ENCODE measurements at places on chromosomes 13 and 19. TPM values are rescaled to one million over a fixed set of nuclear protein-coding genes. Genes with fewer than 3 reads are reported as not detected.

DNA sequence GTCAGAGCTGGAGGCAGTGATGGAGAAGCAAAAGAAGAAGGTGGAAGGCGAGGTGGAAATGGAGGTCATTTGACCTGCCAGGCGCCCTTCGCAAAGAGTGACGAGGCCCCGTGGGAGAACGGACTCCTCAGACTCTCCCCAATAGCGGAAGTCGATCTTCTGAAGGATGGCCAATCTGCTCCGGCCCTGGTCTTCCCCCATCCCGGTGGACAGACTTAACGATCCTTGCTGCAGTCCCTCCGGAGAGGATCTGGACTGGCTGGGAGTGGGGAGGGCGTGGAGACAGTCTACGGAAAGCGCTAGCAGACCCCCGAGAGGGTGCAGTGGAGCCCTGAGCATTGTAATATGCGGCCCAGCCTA, 11.9 kb downstream of the EPS8L1 start:
- DNase-seq = no peak

GRCh38 chr13:106917024-106917571, 349.2 kb upstream of the ARGLU1 start:
- peak; percentile 68 for DNase-seq

The ZNF418 gene
- polyA plus RNA-seq = 8.2 TPM

The SYCN gene
- not detected for polyA plus RNA-seq

GRCh38 chr13:20198781-20199180, 6.0 kb upstream of the GJB2 start:
- no peak for DNase-seq

DNA sequence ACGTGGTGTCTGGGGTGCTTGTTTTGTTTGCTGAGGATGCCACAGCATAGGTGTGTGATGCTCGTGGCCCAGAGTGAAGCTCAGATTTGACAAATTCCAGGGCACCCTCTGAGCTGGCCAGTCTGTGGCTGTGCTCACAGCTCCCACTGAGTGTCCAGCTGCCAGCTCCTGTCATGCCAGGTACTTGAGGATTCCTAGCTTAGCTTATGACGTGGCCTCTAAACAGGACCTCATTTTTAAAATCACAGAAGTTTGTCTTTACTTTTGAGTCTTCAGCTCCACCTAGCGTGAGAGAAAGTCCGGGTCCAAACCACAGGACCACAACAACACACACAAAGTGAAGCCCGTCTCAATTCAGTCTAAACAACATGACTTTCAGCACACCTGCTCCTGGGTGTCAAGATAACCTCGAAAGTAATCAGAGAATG, 117.3 kb downstream of the RAB20 start:
- DNase-seq = no peak

DNA sequence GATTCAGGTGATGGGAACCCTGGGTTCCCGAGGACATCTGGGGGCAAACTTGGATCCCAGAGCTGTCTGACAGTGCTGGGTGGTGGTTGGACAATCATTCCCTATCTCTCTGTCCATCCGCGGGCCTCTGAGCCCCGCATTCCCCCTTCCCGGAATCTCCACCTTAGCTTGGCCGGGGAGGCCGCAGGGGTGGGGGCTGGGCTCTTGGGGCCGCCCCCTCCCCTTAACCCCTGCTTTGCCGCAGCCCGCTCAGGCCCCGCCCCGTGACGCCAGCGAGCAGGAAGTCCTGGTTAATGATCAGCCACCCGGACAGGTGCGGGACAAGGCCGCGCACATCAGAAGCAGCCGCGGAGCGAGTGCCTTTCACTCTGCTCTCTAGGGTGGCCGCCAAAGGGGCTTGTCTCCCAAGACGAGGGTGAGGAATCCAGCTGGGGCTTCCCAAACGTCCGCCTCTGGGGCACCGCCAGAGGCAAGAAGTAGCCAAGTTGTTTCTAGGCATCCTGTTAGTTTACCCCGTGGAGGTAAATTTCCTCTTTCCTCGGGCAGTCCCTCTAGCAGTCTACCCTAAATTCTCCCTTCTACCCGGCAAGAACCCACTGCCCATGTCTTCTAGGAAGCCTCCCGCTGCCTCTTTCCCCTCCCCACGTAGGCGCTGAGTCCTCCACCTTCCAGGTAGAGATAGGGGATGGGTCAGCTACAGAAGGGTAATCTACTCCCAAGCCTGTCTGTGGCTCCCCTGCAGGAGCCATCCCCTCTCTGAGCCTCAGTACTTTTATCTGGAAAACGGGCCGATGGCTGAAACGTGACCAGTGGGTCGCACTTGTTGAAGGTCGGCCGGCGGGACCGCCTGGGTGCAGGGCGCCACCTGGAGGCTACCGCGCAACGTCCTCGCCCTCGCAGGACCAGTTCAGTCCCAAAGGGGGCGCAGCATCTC, 3.0 kb downstream of the IRF2BP1 start:
- DNase-seq = peak; percentile 94

The LILRB2 gene
- 1.9 TPM for polyA plus RNA-seq

GRCh38 chr13:35957996-35958395, 173.2 kb downstream of the DCLK1 start:
- no peak for DNase-seq

- peak; percentile 67 for DNase-seq
Measured at GRCh38 chr13:35630551-35631275, 154.2 kb upstream of the MAB21L1 start.

DNA sequence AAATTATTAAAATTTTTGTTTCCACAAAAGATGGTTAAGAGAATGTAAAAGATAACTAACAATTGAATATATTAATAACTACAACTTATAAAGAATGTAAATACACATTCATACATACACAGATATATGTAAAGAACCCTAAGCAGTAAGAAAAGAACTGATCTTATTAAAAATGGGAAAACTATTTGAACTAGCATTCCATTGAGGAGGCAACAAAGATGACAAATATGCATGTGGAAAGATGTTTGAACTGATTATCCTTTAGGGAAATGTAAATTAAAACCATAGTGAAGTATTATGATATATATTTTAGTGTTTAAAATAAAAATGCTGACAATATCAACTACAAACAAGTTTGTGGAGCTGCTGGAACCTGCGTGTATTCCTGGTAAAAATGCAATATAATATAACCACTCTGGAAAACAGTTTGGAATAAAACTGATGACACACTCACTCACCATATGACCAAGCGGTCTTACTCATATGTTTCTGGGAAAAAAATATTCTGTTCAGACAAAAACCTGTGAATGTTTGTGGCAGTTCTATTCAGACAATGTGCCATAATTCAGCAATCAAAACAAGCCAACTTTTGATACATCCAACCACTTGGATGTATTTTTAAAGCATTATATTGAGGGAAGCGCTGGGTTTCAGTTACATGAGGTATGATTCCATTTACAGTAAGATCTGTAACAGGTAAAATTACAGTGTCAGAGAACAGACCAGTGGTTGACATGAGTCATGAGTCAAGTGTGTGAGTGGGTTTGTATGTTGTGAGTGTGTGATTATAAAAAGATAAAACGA, 694.4 kb upstream of the SLITRK5 start:
- no peak for DNase-seq

DNA sequence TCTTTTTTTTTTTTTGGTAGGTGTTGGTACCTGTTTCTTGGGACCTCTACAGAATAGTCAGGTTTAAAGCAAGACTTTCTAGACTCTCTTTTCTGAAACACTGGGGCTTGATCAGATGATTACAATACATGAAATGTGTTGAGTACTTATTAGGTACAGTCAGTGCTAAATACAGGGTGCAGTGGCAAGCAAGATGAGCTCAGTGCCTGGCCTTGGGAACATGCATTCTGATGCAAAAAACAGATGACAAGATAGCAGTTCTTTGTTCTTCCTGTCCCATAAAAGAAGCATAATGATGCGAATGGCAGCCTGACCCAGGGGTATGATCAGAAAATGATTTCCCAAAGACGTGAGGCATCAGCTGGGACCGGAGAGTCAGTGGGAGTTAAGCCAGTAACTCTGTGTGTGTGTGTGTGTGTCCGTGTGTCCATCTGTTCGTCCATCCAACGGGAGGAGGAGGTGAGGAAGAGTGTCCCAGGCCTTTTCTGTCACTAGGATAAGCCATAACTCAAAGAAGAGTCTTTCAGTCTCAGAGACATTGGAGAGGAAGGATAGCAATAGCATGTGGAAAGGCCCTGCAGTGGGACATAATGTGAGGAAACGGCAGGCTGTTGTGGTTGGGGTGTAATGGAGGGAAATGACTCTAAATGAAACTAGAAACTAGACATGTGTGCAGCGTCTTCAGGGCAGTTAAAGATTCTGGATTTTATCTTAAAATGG, 32.2 kb downstream of the SLAIN1 start:
- DNase-seq = no peak

The GPR183 gene
- polyA plus RNA-seq = 1.7 TPM

The PNMA8A gene
- 12.5 TPM for polyA plus RNA-seq

GRCh38 chr13:45682494-45683008, 19.6 kb upstream of the CBY2 start:
- no peak for DNase-seq

GRCh38 chr13:83845106-83845505, 37.2 kb downstream of the SLITRK1 start:
- DNase-seq = no peak

GRCh38 chr13:60944863-60945262, 470.8 kb downstream of the PCDH20 start:
- no peak for DNase-seq

- no peak for DNase-seq
Measured at GRCh38 chr13:111247552-111247951, 72.9 kb upstream of the TEX29 start.

The STX10 gene
- 52.9 TPM for polyA plus RNA-seq

- DNase-seq = no peak
Measured at GRCh38 chr13:110238818-110239195, 68.2 kb downstream of the COL4A1 start.

- no peak for DNase-seq
Measured at GRCh38 chr13:99104396-99104795, 96.3 kb upstream of the UBAC2 start.

- DNase-seq = no peak
Measured at GRCh38 chr13:40102854-40103253, 447.4 kb downstream of the COG6 start.

DNA sequence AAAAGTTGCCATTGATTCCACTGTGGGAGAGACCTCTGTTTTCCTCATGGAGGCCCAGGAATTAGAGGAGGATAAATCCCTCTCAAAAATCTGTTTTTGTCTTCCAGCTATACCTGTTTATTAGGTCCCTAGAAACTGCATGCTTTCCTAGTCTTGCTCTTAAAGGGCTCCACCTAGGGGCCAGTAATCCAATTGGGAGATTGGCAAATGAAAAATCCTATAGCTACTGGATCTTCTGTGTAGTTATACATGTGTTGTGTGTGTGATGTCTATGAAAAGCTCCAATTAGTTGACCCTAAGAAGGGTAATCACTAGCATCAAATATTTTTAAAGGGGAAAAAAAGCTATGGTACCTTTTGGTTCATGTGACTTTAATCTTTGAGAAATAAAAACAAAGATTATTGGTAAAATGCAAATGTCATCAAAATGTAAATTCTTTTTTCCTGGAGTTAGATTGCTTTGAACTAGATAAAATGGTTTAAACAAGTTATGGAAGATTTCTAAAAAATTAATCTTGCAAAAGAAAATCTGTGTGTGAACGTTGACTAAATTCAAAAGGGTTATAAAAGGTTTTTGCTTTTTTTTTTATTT, 63.4 kb upstream of the C1QTNF9B start:
- no peak for DNase-seq

GRCh38 chr19:12159773-12160414, 3.0 kb upstream of the ZNF136 start:
- DNase-seq = no peak

DNA sequence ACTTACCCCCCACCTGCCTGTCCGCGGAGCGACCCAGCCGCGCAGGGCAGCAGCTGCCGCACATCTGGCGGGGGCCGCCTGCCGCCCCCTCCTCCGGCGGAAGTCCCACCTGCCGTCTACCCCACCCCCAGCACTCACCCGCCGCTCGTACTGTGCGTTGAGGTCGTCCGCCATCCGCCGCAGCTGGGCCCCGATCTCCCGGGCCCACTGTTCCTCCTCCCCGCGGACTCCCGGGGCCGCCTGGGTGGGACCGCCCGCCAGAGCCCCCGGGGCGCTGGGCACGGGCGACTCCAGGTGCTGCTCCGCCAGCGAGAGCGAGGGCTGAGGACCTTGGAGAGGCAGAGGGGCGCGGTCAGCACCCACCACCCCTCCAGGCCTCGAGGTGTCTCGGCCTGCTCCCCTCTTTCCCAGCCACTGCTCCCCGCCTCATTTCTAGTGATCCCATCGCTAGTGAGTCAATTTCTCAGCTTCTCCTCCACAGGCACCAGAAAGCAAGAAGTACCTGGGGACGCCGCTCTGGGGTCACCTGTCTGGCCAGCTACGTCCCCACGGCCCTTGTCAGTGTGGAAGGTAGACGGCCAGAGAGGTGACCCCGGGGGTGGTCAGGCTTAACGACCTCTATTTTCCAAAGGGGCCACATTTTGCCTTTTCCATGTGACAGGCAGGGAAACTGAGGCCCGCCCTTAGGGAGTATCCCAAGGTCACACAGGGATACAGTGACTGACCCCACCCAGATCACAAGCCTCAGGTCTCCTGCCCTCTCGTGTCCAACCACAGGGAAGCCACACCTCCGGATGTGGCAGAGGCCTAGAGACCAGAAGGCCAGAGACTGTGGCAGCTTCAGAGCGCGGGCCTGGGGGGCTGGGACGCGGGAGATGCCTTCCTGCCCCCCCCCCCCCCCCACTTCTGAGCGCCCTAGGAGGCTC, 4.3 kb downstream of the BBC3 start:
- no peak for DNase-seq

The STOML3 gene
- not detected for polyA plus RNA-seq

DNA sequence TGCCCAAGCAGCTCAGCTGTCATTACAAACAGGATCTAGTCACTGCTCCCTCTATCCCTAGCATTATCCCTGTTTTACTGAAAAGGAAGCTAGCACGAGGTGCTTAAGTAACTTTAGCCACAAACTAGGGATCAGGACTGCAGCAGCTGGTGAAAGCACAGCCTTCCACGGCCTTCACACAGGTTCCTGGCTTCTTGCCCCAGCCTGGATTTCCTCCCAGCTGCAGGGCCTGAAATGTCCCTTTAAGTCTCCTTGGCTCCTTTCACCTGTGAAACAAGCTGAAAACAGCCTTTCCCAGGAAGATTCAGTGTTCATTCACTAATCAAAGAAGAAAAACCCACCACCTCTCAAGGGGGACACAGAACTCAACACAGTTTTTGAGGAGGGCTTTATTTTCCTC, 754.5 kb downstream of the DIAPH3 start:
- DNase-seq = peak; percentile 24

The IGFL2 gene
- polyA plus RNA-seq = not detected

The TNFAIP8L1 gene
- polyA plus RNA-seq = 16.0 TPM

The CALR3 gene
- polyA plus RNA-seq = not detected
